HFFc6 (cell line): ENCODE measurements at places on chromosomes 13 and 19. TPM values are rescaled to one million over a fixed set of nuclear protein-coding genes. Genes with fewer than 3 reads are reported as not detected.

DNA sequence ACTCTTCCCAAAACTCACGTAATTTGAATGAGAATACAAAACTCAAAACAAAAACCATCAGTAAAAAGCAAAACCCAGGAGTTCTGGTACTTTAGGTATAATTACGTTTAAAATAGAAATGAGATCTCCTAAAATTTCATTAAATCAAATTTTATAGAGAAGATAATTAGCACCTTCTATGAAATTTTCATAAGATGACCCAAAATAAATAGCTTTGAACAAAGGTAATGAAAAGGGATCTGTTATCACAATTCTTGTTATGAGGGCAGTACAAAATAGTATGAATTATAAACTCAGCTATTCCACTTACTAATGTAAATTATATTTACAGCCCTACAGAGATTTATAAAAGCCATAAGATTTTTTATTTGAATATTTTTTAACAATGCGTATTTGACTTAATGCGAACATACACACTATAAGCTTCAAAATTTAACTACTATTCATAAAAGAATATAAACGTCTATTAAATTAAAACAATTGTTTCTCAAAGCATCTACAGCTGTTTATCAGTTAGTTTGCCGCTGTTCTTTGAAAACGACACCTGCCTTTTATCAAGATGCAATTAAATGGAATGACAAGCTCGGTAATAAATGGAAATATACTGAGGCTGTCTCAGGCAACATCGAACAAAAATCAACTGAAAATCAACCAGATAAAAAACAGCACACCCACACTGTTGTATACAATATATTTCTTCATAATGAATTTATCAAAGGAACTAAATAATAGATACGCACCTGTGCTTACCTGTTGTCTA is 63.8 kb downstream of the KCNRG start:
- no peak for DNase-seq

GAPDHS gene
- not detected in 3 replicates for total RNA-seq

DNA sequence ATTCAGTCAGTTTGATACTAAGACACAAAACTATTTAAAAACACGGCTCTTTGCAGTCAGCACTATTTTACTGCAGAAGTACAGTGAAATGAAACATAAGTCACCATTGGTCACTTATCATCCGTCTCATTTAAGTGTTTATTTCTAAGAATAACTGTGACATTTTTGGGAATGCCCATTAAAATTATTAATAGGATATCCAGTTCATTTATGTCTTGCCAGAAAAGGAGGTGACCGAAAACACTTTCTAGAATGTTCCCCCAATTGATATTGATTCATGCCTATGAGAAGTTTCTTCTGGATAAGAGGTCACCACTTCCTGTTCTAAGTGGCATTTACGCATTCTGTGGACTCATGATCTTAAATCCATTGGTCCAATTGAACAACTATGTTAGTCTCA is 477.3 kb downstream of the LIG4 start:
- no peak for DNase-seq

TMPRSS9 gene
- not detected in 3 replicates for total RNA-seq
